Fibroblast of upper back skin (primary cell): ENCODE measurements at places on chromosomes 1 and 21.

GRCh38 chr1:151984313-151984956, 9.2 kb downstream of the S100A10 start:
- DNase-seq = peak; percentile 64

DNA sequence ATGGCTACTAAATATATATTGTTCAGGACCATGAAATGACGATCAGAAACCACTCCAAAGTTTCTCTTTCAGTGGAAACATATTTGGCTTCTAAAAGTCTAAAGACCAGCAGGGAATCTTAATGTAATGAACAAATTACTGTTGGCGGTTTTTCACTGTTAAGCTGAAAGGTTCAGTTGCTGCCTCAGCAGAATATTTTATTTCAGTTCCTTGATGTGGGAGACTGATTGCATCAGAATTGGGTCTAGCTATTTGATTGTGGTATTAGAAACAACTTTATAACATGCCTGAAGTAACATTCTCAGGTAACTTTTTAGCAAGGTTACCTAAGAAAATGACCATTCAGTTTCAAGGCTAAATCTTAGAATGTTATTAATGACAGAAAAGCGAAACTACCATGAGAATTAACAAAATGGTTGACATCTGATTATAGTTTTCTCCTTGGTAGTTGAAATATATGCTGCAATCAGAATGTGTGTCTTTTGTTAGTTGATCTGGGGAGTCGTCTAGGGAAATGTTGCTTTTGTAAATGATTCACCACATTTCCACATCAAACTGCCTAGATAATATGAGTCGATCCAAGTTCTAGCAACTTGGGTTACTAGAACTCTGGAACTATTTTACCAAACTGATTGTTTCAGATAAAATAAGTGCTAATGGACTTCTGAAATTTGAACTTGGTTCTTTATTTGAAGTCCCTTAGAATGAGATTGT, 200.4 kb downstream of the HMCN1 start:
- DNase-seq = peak; percentile 82

GRCh38 chr1:200979574-200980451, 43.7 kb downstream of the KIF21B start:
- peak; percentile 7 for DNase-seq

GRCh38 chr1:196861429-196861828, 26.4 kb upstream of the CFHR4 start:
- DNase-seq = no peak

DNA sequence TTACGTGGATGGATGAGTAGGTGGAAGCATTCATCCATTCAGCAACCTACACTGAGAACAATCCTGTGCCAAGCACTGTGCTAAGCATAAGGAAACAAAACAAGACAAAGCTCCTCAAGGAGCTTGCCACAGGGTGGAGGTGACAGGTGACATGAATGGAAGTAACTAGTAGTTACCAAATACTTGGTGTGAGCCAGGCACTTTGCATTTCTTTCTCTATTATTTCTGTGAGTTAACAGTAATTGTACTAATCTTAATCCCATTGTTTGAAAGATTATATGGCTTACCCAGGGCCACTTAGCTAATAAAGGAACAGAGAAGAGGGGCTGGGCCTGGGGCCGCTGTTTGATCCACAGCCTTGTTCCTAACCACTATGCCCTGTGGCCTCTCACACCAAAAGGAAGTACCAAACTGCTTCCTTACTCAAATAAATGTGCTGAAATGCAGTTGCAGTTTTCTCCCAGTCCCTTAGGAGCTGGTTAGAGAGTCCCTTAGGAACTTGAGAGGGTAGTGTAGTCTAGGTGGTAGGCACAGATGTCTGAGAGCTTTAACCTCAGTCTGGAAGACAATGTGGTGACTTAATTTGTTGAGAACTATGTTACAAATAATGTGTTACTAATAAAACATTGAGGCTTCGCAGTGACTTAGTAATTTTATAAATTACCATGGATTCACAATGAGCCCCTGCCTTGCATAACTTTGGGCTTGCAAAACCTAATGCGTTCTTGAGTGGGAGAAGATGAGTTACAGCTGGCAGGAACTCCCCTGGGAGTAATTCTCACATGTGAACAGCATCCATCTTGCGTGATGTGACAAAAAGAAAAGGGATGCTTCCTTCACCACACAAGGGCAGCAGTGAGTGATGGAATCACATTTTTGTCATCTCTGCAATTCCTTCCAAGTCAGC, 69.8 kb downstream of the MPZL1 start:
- peak; percentile 99 for DNase-seq

DNA sequence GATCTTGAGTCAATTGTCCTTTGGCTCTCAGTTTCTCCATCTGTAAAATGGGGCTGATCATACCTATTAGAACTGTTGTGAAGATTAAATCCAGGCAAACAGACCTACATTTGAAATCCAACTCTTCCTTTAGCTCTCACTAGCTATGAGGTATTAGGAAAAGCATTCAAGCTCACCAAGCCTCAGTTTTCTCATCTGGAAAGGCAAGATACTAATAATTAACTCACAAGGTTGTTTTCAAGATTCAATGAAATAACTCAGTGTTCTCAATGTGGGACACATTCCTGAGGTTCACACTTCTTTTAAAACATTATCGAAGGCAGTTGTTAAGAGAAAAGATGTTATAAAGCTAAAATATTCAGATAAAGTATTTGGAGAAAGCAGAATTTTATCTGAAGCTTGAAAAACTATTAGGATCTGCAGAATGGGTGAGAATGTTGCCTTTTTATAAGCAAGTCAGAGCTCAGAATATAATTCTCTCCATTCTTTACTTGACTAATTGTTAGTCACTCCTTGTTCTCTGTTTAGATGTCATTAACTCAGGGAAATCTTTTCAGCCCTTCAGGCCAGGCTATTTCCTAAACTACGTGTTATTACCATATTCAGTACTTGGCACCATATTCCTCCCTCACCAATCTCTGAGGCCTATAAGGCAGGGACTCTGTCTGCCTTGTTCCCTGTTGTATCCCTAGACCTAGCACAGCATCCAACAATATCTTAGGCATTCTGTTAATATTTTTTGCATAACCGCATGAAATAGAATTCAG, 72.0 kb upstream of the VAV3 start:
- DNase-seq = no peak

- no peak for DNase-seq
Observed at GRCh38 chr1:59743324-59744091, 71.2 kb upstream of the HOOK1 start.

DNA sequence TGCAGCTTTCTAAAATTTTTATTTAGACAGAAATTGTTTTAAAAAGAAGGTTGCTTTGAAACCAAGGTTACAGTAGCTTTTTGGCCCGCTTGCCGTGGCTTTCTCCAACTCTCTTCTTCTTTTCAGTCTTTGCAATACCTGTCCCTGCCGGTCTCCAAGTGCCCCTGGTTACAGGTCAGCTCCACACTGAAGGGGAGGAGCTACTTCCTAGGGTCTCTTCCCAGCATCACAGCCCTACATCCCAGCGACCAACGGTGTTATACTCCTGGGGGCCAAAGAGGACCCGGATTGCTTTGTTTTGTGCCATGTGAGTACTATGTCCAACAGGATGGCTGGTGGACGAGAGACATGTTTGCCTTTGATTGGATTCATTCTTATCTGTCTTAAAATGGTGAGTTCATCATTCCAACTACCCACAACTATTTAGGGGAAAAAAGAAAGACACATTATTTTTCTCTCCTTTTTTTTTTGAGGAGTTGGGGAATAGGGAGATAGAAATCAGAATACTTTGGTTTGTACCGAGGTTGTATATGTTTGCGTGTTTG, at the start of gene FNDC7:
Gene FNDC7 (plus strand): TSS at position 303 of the 545 bp plus-strand sequence. CDS start 26 bp downstream, at position 329.
- DNase-seq = peak; percentile 26

- no peak for DNase-seq
Observed at GRCh38 chr21:36852864-36853263, 113.6 kb downstream of the HLCS start.

DNA sequence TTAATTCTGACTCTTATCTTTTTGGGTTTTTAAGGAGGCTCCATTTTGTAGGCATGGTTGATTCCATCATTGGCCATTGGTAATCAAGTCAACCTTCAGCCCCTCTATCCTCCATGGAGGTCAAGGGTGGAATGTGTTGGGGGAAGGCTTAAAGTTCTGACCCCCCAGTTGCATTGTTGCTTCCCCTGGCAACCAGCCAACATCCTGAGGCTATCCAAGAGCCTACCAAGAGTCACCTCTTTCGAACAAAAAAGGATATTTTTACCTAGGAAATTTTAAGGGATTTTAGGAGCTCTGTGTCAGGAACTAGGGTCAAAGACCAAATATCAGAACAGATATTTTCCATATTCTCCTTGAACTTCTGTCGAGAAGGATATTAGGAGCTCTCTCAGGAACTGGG, 251.8 kb downstream of the RYR2 start:
- DNase-seq = no peak

GRCh38 chr1:173175514-173176145, 31.5 kb downstream of the TNFSF4 start:
- DNase-seq = no peak

- DNase-seq = peak; percentile 5
Observed at GRCh38 chr1:195185736-195186135, 1422.5 kb downstream of the KCNT2 start.

GRCh38 chr21:39774227-39774626, 29.2 kb downstream of the IGSF5 start:
- no peak for DNase-seq

DNA sequence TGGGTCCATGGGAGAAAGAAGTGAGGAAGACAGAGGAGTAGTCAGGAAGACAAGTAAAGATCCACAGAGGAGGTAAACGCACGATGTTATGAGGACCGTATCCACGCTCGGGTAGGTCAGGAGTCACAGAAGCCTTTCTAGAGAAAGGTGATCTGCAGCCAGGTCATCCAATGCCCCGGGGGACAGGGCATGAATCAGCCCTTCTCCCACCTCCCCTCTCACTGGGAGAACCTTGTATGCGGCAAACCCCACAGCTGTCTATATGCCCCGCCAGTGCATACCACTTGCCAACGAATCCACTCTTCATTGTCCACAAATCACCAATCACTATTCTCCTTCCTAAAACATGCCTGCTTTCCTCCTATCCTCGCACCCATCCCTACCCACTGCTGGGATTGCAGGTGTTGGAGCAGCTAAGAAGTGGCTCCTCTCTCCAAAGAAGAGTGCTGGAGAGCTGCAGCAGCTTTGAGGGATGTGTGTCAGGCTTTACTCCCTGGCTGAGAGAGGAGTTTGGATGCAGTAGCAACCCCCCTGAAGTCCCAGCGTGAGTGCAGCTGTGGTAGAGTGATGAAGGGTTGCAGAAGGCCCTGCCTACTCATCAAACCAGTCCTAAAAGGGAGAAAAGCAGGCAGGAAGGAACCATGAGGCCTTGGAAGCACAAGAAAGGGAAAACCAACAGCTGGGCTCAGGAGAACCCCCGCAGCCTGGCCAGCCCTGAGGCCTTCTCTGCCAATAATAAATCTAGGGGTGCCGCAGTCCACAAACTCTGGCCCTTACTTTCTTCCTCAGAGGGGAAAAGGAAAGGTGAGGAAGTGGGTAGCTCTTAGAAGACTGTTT, 102.2 kb upstream of the GADD45A start:
- peak; percentile 77 for DNase-seq

- no peak for DNase-seq
Observed at GRCh38 chr1:59146651-59147358, 150.1 kb upstream of the FGGY start.

- DNase-seq = no peak
Observed at GRCh38 chr1:15118579-15118978, 35.0 kb upstream of the TMEM51 start.

GRCh38 chr1:227343206-227343605, 24.9 kb upstream of the CDC42BPA start:
- DNase-seq = peak; percentile 56

DNA sequence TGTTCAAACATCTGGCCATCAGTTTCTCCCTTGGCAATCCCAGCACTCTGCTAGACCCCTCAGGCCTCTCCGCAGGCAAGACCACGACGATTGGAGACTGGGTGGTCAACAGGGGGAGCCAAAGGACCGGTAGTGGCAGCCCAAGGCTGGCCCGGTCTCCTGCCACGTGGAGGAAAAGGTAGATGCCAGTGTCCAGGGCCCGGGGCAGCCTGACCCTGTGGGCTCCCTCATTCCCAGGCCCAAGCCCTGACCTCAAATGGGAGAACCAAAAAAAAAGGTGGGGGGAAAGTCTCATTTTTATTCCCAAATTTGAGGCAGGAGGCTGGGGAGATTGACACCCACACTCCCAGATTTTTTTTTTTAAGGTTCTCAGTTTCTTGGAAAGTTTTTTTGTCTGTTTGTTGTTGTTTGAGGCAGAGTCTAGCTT, 24.8 kb downstream of the S100A6 start:
- peak; percentile 81 for DNase-seq

DNA sequence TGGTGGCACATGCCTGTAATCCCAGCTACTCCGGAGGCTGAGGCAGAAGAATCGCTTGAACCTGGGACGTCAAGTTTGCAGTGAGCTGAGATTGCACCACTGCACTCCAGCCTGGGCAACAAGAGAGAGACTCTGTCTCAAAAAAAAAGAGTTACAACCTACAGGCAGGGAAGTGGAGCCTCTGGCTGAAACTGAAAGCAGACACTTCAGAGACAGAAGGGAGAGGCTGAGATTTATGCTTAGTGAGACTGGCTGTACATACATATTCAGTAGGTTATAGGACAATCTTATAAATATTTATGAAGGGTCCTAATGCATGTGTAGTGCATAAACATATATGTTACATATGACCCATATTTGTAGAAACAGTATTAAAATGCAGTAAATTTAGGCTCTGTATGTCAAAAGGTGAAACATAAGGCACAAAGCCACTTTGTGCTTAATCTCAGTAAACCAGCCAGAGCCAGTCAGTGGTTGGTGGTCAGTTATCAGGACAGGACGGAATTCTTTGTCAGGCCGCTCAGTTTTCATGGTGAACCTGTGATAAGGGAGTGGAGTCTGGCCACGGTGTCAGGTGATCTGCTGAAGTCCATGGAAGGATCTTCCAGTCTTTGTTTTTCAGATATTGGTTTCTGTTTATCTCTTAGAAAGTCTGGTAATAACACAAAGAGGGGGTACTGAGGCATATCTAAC, 13.7 kb downstream of the RHEX start:
- no peak for DNase-seq

DNA sequence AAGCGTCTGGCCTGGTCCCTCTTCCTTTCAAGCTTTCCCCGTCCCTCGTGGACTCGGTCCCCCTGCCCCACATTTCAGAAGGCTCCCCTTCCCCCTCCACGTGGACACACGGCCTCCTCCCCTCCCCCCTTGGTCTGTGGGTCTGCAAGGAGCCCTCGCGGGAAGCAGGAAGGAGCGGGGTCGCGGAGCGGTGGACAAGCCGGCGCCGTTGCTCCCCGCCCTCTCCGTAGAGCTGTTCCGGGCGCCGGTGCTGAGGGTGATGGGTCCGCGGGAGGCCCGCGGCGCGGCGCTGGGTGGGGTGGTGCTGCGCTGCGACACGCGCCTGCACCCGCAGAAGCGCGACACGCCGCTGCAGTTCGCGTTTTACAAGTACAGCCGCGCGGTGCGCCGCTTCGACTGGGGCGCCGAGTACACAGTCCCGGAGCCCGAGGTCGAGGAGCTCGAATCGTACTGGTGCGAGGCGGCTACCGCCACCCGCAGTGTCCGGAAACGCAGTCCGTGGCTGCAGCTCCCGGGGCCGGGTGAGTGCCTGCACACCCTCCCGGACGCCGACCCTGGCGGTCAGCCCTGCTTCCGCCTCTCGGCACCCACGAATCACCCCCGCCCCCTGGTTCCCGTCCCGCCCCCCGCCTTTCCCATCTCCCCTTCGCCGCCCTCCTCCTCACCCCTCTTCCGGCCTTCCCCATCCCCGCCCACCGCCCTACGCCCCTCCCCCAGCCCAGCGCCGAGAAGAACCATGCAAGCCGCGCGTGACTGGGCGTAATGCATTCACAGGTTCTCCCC, 5.3 kb downstream of the FCRLB start:
- DNase-seq = peak; percentile 85
